ENCODE measurements at places on chromosomes 5 and 9.

DNA sequence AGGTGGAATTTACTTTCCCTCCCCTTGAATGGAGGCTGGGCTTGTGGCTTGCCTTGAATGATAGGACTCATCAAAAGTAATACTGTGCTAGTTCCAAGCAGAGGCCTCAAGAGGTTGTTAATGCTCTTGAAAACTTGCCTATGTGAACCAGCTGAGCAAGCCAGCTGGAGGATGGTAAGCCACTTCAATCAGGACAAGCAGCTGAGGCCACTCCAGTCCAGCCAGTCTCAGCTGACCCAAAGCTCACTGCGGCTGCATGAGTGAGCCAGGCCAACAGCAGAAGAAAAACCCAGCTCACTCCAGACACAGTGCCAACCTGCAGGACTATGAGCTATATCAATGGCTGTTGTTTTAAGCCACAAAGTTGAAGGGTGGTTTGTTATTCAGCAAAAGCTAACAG is 182.8 kb downstream of the MCTP1 start:
- DNase-seq = no peak

DNA sequence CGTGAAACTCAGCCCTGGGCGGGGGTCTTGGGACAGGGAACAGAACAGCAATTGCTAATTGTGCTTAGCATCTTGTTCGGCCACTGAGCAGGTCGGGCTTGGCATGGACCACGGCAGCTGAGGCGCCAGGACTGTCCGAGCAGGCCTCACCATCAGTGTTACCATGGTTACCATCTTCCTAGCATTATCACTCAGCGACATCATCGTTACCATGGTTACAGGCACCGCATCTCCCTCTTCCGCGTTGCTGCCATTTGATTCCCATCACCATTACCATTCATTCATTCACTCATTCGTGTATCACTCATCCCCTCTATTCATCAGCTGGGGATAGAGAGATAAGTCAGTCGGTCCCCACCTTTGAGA is 81.0 kb upstream of the ZBTB43 start:
- no peak for DNase-seq

DNA sequence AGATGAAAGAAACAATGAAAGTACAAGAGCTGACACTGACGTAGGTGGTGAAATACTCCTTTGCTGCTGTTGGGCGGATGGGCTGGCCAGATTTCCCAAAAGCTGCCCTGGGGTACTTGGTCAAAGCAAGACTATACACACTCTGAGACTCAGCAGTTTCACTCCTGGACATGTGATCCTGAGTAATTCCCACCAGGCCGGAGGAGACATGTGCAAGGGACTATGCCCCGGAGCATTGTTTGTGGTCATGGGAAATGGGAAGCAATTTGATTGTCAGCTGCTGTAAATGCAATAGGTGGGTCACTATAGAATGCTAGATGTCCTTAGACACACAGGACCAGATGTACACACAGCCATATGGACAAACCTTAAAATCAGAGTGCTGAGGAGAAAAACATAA is 116.1 kb downstream of the DCP2 start:
- DNase-seq = no peak

GRCh38 chr5:56264417-56265025 is 31.4 kb upstream of the ANKRD55 start:
- DNase-seq = no peak

DNA sequence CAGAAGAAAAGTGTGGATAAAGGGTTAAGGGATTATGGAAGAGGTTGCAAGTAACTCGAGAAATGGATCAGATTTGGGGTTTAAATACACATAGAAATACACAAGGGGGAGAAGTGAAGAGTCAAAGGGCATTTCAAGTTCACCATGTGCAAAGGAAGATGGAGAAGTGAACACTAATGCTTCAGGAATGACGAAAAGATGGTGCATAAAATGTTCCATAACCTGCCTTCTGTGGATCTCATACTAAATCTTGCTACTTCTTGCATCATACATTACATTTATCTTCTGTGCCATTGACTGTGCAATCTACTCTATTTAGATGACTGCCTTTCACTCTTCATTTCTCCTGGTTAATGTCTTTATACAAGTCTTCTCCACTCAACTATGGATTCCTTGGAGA is 5.7 kb upstream of the SMC2 start:
- DNase-seq = no peak
